CD4-positive, CD25-positive, alpha-beta regulatory T cell (primary cell): ENCODE measurements at places on chromosomes 11 and 22. TPM values are rescaled to one million over a fixed set of nuclear protein-coding genes. Genes with fewer than 3 reads are reported as not detected.

Gene TMEM132A
- total RNA-seq = not detected

DNA sequence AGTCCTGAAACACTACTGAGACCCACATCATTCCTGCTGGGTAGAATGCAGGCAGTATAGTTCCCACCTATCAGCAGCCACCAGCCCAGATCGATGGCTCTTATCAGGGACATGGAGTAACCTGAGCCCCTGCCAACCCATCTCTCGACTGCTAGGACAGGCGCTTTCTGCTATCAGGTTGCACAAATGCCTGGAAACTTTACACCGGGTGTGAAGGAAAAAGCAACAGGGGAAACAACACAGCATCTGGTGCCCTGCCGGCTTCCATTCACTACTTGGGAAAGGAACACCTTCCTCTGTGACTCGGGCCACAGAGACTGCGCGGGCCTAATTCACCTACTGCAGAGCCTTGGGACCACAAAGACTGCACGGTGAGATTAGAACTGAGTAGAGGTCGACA is 18.5 kb downstream of the RBFOX2 start:
- no peak for DNase-seq

DNA sequence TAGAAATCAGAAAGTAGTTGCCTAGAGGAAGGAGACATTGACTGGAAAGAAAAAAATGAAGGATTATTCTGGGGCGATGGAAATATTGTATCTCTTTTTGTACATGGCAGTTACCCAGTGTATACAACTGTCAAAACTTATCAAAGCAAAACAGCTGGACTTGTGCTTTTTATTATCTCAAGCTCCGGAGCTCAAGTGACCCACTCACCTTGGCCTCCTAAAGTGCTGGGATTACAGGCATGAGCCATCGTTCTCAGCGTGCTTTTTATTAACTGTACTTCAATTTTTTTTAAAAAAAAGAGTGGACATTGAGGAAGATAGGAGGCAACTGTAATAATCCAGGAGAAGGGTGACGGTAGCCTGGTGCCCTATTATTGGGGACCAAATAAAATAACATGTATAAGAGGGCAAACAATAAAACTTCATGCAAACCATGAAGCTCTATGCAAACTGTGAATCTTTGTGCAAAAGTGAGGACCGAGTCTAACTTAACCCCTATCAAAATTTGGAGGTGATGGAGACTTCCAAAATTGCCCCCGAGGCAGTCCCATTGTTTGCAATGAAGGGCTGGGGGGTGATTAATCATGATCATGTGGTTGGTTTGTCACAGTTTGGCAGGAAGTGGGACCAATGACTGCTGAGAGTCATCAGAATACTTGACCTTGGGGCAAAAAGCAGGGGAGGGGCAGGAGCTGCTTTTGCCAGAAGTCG is 23.5 kb downstream of the FZD4 start:
- no peak for DNase-seq

Gene SYNGR1
- total RNA-seq = 1.1 TPM

GRCh38 chr11:120126620-120127019 is 11.3 kb downstream of the TRIM29 start:
- DNase-seq = no peak

Gene RAB39A
- not detected for total RNA-seq
